Activated CD4-positive, alpha-beta T cell treated with anti-CD3 and anti-CD28 coated beads, Interleukin-2, amount 50 U/mL, for 4 hours (primary cell): ENCODE measurements at places on chromosomes 3 and 15.

GRCh38 chr3:52532517-52532837 is 1.2 kb downstream of the NT5DC2 start:
- no peak for DNase-seq

DNA sequence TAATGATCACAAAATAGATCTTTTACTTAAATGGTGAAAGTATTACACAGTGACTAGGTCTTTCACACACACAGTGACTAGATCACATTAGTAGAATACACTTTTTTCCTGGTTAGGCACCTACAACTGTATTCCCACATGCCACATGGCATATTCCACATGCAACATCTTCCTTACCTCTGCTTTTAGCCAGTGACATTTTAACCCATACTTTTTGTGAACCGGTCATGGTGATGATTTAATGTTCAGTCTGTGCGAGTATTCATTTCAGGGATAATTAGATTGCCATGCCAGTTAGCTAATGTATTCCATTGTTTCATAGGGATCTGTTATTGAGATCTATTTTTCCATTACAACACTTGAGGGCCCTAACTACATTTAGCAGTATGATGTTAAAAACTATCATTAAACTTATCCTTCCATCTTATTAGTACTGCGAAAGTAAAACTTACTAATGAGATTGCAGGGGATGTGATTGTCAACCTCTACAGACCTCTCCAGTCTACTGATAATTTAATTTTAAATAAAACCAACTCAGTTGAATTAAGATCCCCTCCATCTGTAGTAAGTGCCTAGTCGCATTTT is 28.3 kb downstream of the TSEN2 start:
- DNase-seq, result no peak

- no peak for DNase-seq
Observed at GRCh38 chr3:178586076-178586475, 49.8 kb downstream of the KCNMB2 start.

DNA sequence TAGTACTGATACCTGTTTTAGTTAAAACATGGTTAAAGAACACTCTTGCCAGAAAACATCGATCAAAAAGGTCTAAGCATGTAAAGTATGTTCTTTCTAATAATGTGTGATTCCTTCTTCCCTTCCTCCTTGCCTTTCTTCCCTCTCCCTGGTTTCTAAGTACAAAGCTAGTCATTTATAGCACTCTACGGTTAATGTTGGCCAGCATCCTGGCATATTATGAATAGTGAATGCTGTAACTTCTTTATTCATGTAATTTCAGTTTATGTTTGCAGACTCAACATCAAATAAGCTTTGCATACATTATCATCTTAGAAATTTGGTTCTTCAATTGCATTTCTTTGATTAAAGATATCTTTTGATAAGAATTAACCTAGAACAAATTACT is 27.1 kb downstream of the P2RY12 start:
- no peak for DNase-seq

- DNase-seq, result no peak
Observed at GRCh38 chr3:77887611-77888010, 847.7 kb downstream of the ROBO2 start.

- DNase-seq, result no peak
Observed at GRCh38 chr15:47331829-47332393, 385.4 kb upstream of the SEMA6D start.
